ENCODE measurements at places on chromosomes 5 and 9. TPM values are rescaled to one million over a fixed set of nuclear protein-coding genes. Genes with fewer than 3 reads are reported as not detected.

- H3K4me1 ChIP-seq, result peaks cover 43% of the 10 kb centered on the region
- DNase-seq, result no peak
- no peaks in the 10 kb centered on the region for H3K27me3 ChIP-seq
- H3K27ac ChIP-seq, result no peak overlapping the region
- peaks cover 4% of the 10 kb centered on the region for H3K36me3 ChIP-seq
Observed at GRCh38 chr5:96961053-96961452, 25.2 kb downstream of the LNPEP start.

The EQTN gene
- not detected for total RNA-seq

- peaks cover 6% of the 10 kb centered on the region for H3K36me3 ChIP-seq
- peaks cover 19% of the 10 kb centered on the region for H3K27me3 ChIP-seq
- H3K4me3 ChIP-seq, result no peak overlapping the region
- peaks cover 8% of the 10 kb centered on the region for H3K4me1 ChIP-seq
Observed at GRCh38 chr9:1051210-1051583, 1.0 kb downstream of the DMRT2 start.

GRCh38 chr5:120738568-120738967 is 274.5 kb downstream of the PRR16 start:
- H3K4me3 ChIP-seq, result no peak overlapping the region
- H3K4me1 ChIP-seq, result peaks cover 12% of the 10 kb centered on the region
- DNase-seq, result no peak
- H3K27me3 ChIP-seq, result no peaks in the 10 kb centered on the region
- no peaks in the 10 kb centered on the region for H3K36me3 ChIP-seq

- H3K27me3 ChIP-seq, result peaks cover 4% of the 10 kb centered on the region
- H3K36me3 ChIP-seq, result peaks cover 5% of the 10 kb centered on the region
- peak overlapping the region; percentile 98 for H3K4me3 ChIP-seq
- H3K27ac ChIP-seq, result peak overlapping the region; percentile 92
Observed at GRCh38 chr5:98927242-98927988, 1.4 kb downstream of the CHD1 start.

GRCh38 chr5:32369542-32370155 is 56.9 kb upstream of the MTMR12 start:
- 0 out of 2 replicates have a peak, but pooled peaks cover 2% of the 10 kb centered on the region for H3K27me3 ChIP-seq
- H3K4me1 ChIP-seq, result peaks cover 8% of the 10 kb centered on the region
- H3K27ac ChIP-seq, result no peak overlapping the region
- peaks cover 42% of the 10 kb centered on the region for H3K36me3 ChIP-seq

GRCh38 chr9:6910032-6910431 is 152.3 kb downstream of the KDM4C start:
- DNase-seq, result peak; percentile 26
- H3K27me3 ChIP-seq, result no peaks in the 10 kb centered on the region
- no peak overlapping the region for H3K4me3 ChIP-seq
- no peak overlapping the region for H3K27ac ChIP-seq
- H3K36me3 ChIP-seq, result no peaks in the 10 kb centered on the region

GRCh38 chr5:173592050-173592669 is 24.3 kb downstream of the BOD1 start:
- H3K27me3 ChIP-seq, result peaks cover 5% of the 10 kb centered on the region
- H3K4me1 ChIP-seq, result peaks cover 23% of the 10 kb centered on the region
- DNase-seq, result no peak
- H3K27ac ChIP-seq, result no peak overlapping the region
- no peak overlapping the region for H3K4me3 ChIP-seq

The LAMC3 gene
- not detected for total RNA-seq

The UBE2D2 gene
- 127 TPM for total RNA-seq

The SPINK4 gene
- not detected for total RNA-seq

The OR13C3 gene
- not detected for total RNA-seq

DNA sequence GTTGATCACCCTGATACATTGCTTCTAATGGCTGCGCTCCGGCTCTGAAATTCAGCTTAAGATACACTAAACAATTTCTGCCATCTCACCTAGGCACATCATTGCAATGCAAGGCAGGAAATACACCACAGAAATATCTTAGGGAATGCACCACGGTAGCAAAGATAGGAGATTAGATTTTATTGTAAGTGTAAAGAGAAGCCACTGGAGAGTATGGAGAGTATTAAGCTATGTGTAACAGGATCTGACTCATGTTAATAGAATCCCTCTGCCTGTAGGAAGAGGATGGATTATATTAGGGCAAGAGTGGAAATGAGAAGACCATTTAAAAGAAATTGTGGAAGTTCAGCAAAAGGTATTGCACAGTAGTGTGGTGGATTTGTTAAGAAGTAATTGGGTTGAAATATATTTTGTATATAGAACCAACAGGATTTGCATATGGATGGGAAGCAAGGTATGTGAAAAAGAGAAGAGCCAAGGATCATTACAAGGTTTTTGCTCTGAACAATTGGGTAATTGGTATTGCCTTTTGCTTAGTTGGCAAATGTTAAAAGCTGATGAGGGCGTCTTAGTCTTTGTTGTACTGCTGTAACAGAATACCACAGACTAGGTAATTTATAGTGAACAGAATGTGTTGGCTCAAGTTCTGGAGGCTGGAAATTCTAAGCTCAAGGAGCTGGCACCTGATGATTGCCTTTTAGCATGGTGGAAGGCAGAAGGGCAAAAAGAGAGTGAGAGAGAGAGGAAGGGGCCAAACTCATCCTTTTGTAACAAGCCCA is 636.1 kb downstream of the PSAT1 start:
- DNase-seq, result peak; percentile 71
- H3K4me1 ChIP-seq, result peaks cover 69% of the 10 kb centered on the region
- H3K4me3 ChIP-seq, result peak overlapping the region; percentile 32
- peak overlapping the region; percentile 74 for H3K27ac ChIP-seq

The F2R gene
- total RNA-seq, result 56.6 TPM

The CNOT6 gene
- 14.5 TPM for total RNA-seq

DNA sequence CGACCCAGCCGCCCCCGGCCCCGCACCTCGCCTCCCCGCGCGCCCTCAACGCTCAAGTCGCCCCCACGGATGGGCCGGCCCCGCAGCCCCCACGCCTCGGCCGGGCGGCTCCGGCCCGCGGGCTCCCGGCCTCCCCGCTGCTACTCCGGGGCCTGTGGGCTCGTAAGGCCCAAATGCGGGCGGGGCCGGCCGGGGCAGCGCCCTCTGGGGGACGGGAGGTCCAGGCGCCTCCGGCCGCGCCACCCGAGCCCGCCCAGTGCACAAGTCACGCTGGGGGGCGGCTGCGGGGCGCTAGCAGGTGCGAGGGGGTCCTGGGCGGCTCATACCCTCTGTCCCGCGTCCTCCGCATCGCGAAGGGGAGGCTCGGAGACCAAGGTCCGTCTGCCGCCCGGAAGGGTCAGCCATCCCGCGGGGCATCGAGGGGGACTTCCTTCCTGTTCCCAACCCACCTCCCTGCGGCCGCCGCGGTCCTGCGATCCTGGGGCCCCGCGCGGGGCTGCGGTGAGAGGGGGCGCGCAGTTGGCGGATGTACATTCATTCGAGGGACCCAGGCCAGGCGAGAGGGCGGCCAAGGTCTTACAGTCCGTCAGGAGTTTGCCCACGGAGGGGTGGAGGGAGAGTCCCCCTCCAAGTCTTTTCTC is at the start of gene CIZ1:
Gene CIZ1, minus strand, starts transcription at position 167 of the 641 bp plus-strand sequence. CDS start 715 bp downstream, outside the sequence.
- peak; percentile 43 for DNase-seq
- peaks cover 7% of the 10 kb centered on the region for H3K36me3 ChIP-seq
- H3K27me3 ChIP-seq, result no peaks in the 10 kb centered on the region
- H3K4me1 ChIP-seq, result peaks cover 27% of the 10 kb centered on the region
- H3K4me3 ChIP-seq, result peak within 1 kb of the TSS; percentile 98

- peaks cover 43% of the 10 kb centered on the region for H3K4me1 ChIP-seq
- H3K36me3 ChIP-seq, result no peaks in the 10 kb centered on the region
- no peak overlapping the region for H3K27ac ChIP-seq
- H3K4me3 ChIP-seq, result no peak overlapping the region
- DNase-seq, result no peak
Observed at GRCh38 chr5:81759632-81760005, 8.7 kb upstream of the SSBP2 start.

GRCh38 chr5:32769711-32770110 is 58.6 kb downstream of the NPR3 start:
- peaks cover 1% of the 10 kb centered on the region for H3K27me3 ChIP-seq
- peaks cover 43% of the 10 kb centered on the region for H3K36me3 ChIP-seq
- no peak for DNase-seq
- no peak overlapping the region for H3K4me3 ChIP-seq
